Right lung (tissue), 10 donors: ENCODE measurements at places on chromosomes 4 and X.

GRCh38 chr4:8320386-8320750 lies 50.8 kb downstream of the HTRA3 start:
- no peak for DNase-seq

GRCh38 chr4:20253735-20254409 lies 2.2 kb downstream of the SLIT2 start:
- no peak for DNase-seq

- no peak for DNase-seq
Measured at GRCh38 chrX:40098264-40099054, 701 bp upstream of the BCOR start.

- DNase-seq, result no peak
Measured at GRCh38 chrX:19613645-19614323, 98.5 kb upstream of the MAP3K15 start.

DNA sequence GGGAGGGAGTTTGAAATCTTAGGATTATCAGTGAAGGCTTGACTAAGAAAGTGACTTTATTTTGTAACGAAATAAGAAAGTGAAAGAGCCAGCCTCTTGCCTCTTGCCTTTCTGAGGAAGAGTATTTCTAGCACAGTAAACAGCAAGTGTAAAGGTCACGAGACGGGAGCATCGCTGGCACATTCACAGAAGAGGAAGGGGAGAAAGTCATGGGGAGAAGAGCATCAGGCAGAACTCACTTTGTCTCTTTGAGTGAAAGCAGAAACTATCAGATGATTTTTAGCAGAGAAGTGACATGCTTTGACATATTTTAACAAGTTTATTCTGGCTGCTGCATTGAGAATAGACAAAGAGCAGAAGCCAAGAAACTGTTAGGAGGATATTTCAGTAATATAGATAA lies 313.8 kb downstream of the CAMK2D start:
- no peak for DNase-seq

- DNase-seq, result no peak
Measured at GRCh38 chr4:38800366-38800765, 4.2 kb downstream of the TLR1 start.

- no peak for DNase-seq
Measured at GRCh38 chrX:18098763-18099162, 121.9 kb downstream of the BEND2 start.

GRCh38 chr4:185573651-185574199 lies 38.4 kb upstream of the PDLIM3 start:
- no peak for DNase-seq

DNA sequence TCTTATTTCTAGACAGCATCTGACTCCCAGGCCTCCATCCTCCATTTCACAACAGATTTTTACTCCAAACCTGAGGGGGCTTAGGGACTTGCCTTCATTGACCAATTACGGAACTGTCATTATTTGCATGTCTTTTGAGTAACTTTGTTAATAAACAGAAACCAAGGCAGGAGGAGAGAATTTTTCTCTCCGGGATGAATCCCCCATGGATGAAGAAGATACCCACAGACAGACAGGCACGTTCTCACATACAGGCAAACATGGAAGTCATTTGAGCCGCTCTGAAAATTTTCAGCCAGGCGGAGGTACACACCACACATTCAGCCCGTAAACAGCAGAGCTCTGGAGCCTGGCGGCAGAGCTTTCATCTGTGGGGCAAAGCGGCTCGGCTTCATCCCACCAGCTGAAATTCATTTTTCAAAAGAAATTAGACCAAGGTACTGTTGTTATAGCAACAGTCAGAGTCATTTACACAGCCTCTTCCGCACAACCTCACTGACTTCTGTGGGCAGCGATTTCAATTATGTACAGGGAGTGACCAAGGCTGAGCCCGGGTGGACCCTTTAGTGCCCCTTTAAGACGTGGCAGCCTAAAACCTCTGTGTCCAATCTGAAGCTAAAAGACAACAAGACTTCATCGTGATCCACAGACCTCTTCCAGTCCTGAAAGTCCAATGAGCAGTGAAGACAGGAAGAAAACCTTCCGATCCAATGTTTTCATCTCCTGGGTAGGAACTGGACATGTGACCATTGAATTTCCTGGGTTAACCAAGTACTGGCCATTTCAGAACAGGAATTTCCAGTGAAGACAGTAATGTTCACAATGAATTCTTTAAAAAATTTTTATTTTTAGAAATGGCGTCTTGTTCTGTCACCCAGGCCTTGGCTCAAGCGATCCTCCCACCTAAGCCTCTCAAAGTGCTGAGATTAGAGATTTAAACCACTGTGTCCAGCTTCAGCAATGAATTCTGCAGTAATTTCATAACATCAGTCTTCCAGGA lies 237.0 kb downstream of the MGST2 start:
- DNase-seq, result no peak

DNA sequence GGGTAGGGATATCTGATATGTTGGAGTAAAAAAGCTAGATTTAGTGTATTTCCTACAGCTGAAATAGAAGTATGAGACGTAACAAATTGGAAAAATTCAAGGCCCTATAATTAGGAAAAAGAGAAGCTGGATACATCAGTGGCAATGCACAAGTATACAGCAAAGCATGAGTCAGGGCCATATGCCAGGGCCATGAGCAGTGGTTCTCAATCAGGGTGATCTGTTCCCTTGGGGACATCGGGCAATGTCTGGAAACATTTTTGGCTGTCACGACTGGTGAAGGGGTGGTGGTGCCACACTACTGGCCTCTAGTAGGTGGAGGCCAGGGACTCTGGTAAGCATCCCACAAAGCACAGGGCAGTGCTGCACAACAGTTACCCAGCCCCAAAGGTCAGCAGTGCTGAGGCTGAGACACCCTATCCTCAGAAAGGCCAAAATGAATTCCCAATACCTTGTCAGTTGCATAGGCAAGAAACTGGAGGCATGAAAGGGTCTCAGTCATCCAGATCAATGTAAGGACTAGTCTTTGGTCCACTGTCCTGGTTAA lies 36.8 kb upstream of the NAP1L5 start:
- DNase-seq, result no peak

DNA sequence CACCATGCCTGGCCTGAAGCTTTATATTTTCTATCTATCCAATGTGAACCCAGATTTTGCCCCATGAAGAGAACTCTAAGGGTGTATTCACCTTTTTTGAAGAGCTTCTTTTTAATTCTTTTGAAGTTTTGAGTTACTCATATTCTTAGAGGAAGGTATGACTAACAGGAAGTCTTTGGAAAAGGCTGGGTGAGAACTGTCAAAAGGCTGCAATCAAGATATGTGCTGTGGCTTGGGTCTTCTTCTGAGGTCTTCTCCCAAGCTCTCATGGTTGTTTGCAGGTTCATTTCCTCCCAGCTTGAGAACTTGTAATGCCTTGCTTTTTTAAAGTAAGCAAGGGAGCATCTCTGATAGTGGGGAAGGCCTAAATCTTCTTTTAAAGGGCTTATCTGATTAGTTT lies 3.1 kb upstream of the C4orf17 start:
- DNase-seq, result no peak

DNA sequence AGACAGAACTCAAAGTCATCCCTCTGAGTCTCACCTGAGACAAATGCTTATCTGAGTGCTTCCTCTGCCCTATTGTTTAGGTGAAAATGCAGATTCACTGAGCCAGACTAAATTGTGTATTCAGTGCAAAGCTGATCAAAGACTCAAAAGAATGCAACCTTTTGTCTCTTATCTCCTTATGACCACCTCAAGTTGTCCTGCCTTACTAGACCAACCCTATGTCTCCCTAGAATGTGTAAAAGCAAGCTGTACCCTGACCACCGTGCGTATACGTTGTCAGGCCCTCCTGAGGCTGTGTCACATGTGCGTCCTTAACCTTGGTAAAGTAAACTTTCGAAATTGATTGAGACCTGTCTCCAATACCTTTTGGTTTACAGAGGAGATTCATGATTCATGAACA lies 63.6 kb upstream of the SH3RF1 start:
- DNase-seq, result no peak

DNA sequence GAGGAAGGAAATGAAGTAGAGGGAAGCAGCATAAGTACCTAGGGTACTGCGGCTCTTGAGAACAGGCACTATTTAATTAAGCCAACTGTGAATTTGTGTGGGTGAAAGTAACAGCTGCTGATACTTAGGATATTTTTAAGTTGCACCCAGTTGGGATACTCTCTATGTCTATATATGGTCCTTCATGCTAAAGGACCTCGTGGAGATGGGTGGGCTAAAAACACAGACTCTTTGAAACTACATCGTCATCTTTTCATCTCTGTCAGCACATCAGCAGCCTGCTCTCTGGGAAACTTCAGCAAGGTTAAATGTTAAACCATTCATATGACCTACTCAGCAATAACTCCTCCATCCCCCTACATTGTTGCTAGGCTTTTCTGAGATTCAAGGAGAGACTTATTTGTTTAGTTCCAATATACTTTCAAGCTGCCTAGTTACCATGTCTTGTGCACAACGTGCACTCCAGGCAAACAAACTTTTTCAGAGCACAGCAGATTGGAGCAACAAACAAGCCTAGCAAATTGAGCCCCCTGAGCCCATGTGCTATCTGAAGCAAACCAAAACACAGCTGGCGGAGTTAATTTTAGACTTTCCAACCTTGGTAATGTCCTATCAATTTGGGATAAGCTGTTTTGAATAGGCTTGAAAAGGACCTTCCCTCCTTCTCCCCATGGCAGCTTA lies 6.2 kb upstream of the MOB1B start:
- no peak for DNase-seq

- DNase-seq, result no peak
Measured at GRCh38 chr4:38359113-38359512, 304.9 kb upstream of the KLF3 start.

GRCh38 chrX:132924426-132924825 lies 34.0 kb downstream of the HS6ST2 start:
- DNase-seq, result no peak

- DNase-seq, result no peak
Measured at GRCh38 chr4:139833151-139833910, 167.7 kb downstream of the MGST2 start.

- DNase-seq, result no peak
Measured at GRCh38 chr4:116400480-116400879, 684.9 kb downstream of the TRAM1L1 start.

DNA sequence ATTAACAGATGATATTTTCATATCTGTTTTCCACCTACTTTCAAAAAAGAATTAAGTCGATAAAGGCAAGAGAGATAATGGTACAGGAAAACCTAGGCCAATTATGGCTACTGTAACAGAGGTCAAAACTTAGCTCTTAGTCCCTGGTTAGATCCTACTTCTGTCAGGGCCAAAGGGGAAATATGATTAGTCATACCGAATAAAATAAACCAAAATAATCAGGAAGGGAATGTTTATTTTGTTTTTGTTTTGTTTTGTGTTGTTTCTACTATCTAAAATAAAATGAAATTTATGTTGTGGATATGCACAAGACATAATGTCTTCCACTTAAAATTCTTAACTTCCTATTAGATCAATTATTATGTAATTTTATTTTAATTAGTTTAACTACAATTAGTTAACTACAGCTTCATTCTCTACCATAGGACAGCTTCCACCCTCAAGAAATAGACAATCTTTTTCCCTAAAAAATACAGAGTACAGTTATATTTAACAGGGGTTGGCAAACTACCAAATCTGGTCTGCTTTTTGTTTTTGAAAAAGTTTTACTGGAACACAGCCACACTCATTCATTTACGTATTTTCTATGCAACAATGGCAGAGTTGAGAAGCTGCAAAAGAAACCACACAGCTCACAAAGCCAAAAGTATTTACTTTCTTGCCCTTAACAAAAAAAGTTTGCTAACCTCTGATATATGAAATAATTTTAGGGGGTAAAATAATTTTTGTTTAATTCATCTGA lies 25.4 kb downstream of the TMEM47 start:
- DNase-seq, result no peak

- DNase-seq, result peak; percentile 22
Measured at GRCh38 chr4:17807446-17807845, 3.1 kb downstream of the DCAF16 start.

- no peak for DNase-seq
Measured at GRCh38 chrX:77436682-77437081, 10.5 kb upstream of the FGF16 start.

- DNase-seq, result no peak
Measured at GRCh38 chr4:74415602-74416300, 29.2 kb upstream of the AREG start.

DNA sequence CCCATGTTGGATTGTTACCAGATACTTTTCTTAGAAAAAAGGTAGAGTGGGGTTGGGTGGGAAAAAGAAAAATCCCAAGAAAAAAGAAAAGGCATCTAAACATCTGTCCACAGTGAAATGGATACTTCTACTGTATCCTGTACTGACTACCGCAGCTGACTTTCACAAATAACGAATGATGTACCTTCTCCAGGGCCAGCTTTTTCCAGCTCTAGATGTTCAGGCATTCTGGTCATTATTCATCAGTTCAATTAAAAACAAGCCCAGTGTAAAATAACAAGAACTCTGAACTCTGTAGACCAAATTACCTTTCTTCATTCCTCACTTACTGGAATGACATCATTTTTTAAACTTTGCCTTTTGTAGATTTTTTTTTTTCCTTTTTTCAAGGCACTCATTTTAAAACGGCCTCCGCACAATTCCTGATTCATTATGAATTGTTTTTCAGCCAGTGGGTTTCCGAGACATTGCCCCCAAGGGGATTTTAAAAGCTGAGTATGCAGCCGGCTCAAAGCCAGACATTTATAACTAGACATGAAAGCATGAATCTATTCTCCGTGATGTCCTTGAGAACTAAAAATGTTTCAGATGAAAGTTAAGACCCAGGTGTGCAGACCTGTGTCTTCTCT lies 113.5 kb downstream of the PRKX start:
- DNase-seq, result no peak

GRCh38 chr4:113116414-113117357 lies 67.2 kb downstream of the ANK2 start:
- peak; percentile 15 for DNase-seq

- no peak for DNase-seq
Measured at GRCh38 chr4:79206660-79207059, 119.2 kb downstream of the NAA11 start.

DNA sequence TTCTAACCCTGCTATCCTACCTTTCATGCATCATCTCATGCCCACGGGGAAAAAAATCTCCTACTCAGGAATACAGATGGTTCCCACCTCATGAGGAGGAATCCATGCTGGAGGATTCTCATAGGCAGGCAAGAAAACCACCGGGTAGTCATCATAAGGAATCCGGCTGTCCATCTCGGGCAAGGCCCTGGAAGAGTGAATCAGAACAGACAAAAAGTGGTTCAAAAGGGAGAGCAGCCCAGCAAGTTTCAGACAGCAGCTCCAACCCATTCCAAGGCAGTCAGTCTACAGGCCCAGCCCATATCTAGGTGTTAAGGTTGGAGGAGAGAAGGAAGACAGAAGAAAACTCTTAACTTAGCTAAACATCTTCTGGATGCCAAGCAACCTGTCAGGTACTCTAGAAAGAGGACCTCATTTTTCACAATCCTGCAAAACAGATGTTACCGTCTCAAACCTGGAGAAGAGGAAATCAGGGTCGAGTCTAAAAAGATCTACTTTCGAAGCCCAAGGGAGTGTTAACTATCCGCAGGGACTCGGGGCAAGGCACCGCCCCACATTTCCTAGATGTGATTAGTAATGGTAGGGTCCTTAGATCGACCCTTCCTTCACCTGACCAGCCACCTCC lies 447 bp downstream of the PDZD11 start:
- DNase-seq, result no peak
